Neural cell (in vitro differentiated cells): ENCODE measurements at places on chromosomes 16 and 17. TPM values are rescaled to one million over a fixed set of nuclear protein-coding genes. Genes with fewer than 3 reads are reported as not detected.

PLEKHH3 gene
- 18.4 and 20.2 TPM in 2 replicates for polyA plus RNA-seq

MSLN gene
- 0.40 and 0.63 TPM in 2 replicates for polyA plus RNA-seq

PRKCB gene
- 27.6 and 30.0 TPM in 2 replicates for polyA plus RNA-seq

TOP2A gene
- polyA plus RNA-seq, result 5.3 and 7.8 TPM in 2 replicates

SOX15 gene
- 0.47 and 1.5 TPM in 2 replicates for polyA plus RNA-seq

NEUROD2 gene
- not detected in 2 replicates for polyA plus RNA-seq

C16orf46 gene
- polyA plus RNA-seq, result 8.7 TPM in 2 replicates

NPIPA3 gene
- 3.3 and 3.4 TPM in 2 replicates for polyA plus RNA-seq

CFAP119 gene
- polyA plus RNA-seq, result 17.0 and 23.3 TPM in 2 replicates

ZACN gene
- 0.10 TPM in 1 of 2 replicates, not detected in the other for polyA plus RNA-seq

FAM222B gene
- 1.9 and 6.4 TPM in 2 replicates for polyA plus RNA-seq

FOXO3B gene
- polyA plus RNA-seq, result 4.0 and 4.2 TPM in 2 replicates

CD19 gene
- polyA plus RNA-seq, result not detected in 2 replicates

MMP28 gene
- 0.31 TPM in 1 of 2 replicates, not detected in the other for polyA plus RNA-seq

CCDC154 gene
- 3.1 and 3.3 TPM in 2 replicates for polyA plus RNA-seq
